ENCODE measurements at places on chromosomes 7 and 10.

- no peak for DNase-seq
Measured at GRCh38 chr10:60704471-60704870, 73.8 kb upstream of the CDK1 start.

DNA sequence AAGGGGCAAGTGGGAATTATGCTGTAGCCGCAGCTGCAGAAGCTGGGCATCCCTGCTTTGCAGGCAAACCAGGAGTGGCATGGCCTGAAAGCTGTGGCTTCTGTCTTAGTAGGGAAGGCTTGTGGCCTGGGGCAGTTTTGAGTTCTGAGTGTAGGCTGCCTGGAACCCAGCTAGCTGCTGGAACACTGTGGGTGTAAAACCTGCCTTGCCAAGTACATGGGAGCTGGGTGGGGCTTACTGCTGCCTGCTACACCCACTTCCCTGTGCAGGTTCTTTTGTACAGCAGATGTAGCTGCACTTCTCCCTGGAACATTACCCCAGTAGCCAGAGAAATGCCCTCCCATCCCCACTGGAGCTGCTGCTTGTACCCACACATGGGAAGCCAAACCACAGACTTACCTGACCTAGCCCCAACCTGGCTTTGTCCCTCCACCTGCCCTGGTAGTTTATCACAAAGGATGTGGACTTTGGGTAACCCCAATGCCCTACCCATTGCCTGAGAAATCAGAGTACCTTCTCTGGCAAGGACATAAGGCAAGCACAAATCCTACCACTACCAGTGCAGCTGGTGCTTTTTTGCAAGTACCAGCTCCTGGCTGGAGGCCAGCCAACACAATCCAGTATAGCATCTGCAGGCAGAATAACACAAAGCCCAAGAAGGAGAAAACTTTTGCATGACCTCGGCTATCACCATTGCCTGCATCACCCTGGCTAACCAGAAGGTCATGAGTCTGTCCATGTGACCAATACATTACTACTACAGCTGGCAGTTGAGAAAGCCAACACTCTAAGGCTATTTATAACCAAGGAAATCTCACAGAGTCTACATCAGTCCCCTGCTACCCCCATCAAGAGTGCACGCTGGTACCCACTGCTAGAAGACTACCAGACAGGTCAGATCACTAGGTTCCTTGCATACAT, 26.5 kb upstream of the PPP1R3A start:
- DNase-seq: no peak

GRCh38 chr7:22555476-22555875, 55.5 kb upstream of the STEAP1B start:
- no peak for DNase-seq

DNA sequence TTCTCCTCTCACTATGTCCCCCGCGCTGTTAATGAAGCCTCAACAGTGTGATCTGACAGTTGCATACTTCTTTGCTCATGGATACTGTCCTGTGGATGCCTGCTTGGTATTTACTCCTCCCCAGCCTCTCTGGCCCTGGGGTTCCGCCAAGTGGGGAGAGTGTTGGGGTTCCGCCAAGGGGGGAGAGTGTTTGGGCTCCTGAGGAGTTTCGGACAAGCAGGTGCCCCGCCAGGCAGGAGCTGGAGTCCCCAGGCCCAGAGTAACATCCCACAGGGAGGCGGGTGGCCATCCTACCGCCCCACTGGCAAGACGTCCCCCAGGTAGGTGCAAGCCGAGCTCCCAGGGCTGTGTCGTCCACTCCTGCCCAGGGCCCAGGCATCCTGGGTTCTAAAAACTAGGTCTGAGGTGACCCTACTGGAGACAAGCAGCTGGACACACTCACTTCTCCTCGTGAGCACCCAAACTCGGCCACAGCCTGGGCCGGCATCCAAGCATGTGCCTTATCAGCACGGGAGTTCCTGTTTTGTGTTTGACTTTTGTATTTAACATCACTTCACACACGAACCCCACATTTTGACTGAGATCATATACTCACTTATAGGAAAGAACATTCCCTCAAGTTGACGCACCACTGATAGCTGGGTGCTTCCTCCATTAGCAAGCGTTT, 34.2 kb downstream of the CAMK2B start:
- no peak for DNase-seq

- no peak for DNase-seq
Measured at GRCh38 chr7:14258861-14259260, 269.4 kb upstream of the ETV1 start.

DNA sequence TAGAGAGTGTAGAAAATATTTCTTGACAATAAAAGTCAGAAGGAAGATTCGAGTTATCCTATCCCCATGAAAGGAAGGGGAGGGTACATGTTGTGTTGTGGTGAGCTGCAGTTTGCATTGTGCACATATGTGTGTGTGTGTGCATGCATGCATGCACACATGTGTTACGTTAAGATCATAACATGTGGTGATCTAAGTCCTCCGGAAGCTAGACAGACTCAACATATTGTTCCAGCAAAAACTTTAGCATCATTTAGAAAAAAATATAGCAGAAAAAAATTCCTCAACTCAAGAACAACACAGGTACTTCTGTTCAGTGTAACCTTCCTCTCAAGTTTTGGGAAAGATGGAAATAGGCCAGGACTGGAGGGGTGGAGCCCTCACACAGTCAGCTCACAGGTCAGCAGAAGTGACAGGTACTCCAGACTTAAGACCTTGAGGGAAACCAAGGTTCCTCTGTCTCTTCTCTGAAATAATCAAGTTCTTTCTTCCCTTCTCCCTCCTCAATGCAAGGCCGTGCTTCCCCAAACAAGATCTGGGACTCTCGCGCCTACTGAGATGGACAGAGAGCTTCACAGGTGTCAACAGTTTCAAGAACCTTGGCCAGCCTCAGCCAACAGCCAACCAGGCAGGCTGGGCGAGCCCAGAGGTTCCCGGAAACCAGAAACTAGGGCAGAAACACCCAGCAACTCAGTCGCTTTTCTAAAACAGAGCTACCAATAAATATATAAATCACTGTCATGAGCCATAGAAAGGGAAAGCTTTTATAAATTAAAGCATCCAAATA, 205.2 kb downstream of the FAM107B start:
- DNase-seq: peak; percentile 30

GRCh38 chr10:5514226-5514850, 10.4 kb upstream of the CALML3 start:
- DNase-seq: no peak

DNA sequence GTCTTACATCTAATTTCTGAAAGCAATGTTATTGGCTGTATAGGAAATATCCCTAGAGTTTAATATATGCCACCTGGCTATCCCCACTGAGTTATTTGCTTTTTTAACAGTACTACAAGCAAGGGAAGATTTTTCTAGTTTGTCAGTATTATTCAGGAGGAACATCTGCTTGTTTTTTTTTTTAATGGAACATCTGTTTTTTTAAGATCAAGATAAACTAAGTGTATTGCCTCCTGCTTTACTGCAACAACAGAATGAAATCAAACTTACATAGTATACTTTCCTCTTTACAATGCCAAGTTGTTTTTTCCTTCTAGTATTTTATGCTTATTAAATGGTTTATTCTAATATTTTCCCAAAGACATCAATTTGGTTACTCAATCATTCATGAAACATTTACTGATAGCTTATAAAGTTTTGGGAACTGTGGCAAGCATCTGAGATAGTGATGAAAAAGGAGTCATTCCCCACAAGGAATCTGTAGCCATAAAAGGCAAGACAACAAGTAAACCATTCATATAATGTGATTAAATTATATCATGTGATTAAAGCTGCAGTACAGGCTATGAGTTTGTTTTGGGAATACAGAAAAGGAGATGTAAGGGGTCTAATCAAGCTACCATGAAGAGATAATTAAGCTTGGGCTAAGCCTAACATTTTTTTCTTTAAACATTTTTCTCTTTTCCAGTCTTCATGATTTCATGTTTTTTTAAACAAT, 17.4 kb downstream of the MTPN start:
- DNase-seq: no peak

- DNase-seq: no peak
Measured at GRCh38 chr7:77331938-77332695, 84.0 kb downstream of the GSAP start.

DNA sequence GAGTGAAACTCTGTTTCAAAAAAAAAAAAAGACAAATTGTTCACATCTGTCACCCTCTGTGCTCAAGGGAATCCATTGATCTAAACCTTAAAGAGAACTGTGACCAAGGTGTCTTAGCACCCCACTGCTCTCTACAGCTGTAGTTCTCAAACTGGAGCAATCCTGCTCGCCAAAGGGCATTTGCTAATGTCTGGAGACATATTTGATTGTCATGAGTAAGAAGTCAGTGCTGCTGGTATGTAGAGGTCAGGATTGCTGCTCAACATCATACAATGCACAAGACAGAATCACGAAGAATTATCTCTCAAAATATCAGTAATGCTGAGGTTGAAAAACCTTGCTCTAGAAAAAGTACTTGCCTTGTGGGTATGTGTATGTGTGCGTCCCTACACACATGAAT, 30.0 kb downstream of the ABLIM1 start:
- no peak for DNase-seq

GRCh38 chr7:18357691-18358090, 137.9 kb upstream of the HDAC9 start:
- no peak for DNase-seq

- DNase-seq: no peak
Measured at GRCh38 chr7:155637155-155637554, 7.3 kb upstream of the RBM33 start.

GRCh38 chr7:24956021-24956420, 24.0 kb downstream of the OSBPL3 start:
- DNase-seq: no peak

Measured in activated naive CD4-positive, alpha-beta T cell (primary cell).